HL-60 (cell line): ENCODE measurements at places on chromosomes 5 and 9.
A peak's percentile ranks its signal among the peaks of the same experiment; 100 is the strongest.

- DNase-seq: no peak
Measured at GRCh38 chr5:107817436-107817835, 146.7 kb upstream of the EFNA5 start.

DNA sequence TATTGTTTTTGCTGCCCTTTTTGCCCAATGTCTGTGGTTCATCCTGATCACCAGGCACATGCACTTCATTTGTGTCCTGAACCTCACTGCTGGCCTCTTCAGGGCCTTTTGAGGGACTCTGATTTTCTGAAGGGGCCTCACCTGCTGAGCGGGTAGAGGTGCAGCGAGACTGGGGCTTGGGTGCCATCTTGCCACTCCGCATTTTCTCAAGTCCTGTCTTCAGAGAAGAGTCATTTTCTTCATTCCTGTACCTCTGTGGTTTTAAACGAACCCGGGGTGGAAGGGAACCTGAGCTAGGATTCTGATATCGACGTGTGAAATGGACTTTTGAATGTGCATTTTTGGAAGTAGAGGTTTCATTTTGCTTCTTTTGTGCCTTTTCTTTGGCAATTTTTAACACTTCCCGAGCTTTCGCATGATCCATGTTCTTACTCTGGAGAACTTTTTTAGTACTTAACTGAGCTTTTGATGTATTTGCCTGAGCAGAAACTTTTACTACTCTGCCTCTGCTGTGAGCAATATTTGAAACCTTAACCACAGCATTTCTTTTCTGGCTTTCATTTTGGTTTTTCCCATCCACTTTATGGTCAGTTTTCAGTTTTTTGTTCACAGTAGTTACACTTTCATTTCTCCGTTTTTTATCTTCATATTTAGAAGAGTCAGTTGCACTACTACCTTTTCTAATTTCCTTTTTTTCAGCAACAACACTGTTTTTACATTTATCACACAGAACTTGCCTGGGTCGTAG lies 26.1 kb downstream of the PWWP2A start:
- no peak for DNase-seq

DNA sequence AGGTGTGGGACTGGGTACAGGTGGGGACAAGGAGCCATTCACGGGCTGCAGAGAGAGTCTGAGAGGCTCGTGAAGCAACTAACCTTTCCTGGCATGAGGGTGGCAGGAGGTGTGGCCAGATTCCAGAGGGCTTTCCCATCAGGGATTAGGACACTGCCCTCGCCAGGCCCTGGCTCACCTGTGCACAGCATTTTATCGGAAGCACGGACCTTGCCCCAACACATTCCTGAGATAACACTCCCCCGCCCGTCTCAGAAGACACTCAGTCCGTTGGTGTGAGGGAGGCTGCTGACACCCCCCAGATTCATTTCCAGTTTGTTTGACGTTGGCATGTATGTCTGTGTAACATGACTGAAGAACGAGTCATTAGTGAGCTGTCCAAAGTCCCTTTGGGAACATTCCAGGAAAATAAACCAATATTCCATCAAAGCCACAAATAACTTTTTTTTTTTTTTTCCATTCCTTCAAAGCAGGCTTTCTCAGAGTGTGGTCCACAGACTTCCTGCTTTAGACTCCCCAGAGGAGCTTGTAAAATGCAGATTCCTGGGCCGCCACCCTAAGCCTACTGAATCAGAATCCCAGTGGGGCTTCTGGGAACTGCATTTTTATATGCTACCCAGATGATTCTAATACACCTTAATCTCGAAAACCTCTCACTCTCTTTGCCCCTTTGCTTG lies 23.4 kb downstream of the WWC1 start:
- no peak for DNase-seq

- no peak for DNase-seq
Measured at GRCh38 chr9:129254566-129255287, 76.7 kb upstream of the IER5L start.

DNA sequence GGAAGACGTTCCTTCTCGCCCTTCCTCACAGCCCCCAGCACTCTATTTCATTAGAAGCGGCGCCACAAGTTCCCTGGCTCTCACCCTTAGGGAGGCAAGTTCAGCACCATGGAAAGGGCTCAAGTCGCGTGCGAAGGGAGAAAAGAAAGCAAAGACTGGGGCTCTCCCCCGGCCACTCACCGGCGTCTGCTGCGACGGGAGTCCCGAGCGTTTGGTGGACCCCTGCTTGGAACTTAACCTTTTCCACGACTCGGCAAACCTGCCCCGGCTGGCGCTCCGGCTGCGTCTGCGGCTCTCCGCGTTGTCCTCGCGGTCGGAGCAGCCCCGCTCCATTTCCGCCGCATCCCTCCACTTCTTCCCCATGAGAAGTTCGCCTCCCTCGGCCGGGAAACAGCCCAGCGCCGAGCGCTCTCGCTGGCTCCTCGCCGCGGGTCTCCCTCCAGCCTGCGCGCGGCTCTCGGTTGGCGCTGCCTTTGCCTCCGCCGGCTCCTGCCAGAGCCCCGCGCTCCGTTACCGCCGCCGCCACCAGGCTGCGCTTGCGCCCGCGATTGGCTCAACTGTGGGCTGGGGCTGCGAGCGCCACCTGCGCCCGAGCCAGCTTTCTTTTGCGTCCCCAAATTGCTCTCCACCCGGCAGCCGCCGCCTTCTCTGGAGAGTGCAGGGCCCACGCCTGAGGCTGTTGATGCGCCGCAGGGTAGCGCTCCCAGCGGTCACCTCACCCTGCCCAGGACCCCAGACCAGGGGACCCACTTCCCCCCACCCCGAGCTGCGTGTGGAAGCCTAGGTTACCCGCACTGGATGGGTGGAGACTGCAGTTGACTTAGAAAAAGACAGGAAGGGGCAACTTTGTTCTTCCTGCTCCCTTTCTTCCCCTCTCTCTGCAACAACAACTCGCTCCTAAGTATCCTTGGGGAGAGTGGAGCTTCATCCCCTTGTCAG lies 321.6 kb downstream of the CEMIP2 start:
- peak; percentile 54 for DNase-seq

DNA sequence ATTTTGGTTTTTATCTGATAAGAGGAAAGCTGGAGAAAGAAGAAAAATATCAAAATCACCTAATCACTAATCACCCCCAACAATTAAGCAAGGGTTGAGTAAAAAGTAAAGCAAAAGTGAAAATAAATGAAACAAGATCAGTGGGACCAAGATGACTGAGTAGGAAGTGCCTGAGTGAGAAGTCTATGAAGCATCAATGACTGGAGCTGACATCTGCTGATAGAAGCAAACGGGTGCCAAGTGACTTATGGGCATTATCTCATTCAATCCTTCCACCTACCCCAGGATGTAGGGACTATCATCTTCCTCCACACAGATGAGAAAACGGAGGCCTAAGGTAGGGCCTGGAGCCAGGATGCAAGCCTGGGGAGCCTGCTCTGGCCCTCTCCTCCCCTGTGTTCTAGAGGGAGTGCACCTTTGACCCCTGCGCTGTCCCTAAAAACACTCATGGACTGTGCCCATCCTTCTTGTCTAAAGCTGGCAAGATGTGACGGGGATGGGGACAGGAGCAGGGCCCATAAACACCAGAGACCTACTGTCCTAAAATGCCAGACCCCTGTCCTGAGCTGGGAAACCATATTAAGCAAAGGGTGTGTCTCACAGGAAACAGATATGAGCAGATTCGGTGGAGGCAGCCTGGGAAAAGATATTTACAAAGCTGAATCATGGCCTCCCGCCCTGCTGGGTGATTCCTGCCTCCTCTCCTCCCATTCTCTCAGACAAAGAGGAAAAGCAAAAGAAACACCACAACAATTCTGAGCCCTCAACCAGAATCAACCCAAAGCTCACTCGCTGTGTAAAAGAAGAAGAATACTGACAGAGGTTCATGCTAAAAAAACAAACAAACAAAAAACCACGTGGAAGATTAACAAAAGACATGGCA lies 116.0 kb downstream of the AUH start:
- DNase-seq: no peak

DNA sequence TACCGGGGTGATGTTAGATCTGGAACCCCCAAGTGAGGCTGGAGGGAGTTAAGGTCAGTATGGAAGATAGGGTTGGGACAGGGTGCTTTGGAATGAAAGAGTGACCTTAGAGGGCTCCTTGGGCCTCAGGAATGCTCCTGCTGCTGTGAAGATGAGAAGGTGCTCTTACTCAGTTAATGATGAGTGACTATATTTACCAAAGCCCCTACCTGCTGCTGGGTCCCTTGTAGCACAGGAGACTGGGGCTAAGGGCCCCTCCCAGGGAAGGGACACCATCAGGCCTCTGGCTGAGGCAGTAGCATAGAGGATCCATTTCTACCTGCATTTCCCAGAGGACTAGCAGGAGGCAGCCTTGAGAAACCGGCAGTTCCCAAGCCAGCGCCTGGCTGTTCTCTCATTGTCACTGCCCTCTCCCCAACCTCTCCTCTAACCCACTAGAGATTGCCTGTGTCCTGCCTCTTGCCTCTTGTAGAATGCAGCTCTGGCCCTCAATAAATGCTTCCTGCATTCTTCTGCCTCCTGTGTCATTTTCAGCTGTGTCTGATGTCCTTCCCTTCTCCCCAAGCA lies 2.3 kb upstream of the MYOZ3 start:
- no peak for DNase-seq

GRCh38 chr9:91951944-91952520 lies 2.0 kb upstream of the ROR2 start:
- peak; percentile 29 for DNase-seq

DNA sequence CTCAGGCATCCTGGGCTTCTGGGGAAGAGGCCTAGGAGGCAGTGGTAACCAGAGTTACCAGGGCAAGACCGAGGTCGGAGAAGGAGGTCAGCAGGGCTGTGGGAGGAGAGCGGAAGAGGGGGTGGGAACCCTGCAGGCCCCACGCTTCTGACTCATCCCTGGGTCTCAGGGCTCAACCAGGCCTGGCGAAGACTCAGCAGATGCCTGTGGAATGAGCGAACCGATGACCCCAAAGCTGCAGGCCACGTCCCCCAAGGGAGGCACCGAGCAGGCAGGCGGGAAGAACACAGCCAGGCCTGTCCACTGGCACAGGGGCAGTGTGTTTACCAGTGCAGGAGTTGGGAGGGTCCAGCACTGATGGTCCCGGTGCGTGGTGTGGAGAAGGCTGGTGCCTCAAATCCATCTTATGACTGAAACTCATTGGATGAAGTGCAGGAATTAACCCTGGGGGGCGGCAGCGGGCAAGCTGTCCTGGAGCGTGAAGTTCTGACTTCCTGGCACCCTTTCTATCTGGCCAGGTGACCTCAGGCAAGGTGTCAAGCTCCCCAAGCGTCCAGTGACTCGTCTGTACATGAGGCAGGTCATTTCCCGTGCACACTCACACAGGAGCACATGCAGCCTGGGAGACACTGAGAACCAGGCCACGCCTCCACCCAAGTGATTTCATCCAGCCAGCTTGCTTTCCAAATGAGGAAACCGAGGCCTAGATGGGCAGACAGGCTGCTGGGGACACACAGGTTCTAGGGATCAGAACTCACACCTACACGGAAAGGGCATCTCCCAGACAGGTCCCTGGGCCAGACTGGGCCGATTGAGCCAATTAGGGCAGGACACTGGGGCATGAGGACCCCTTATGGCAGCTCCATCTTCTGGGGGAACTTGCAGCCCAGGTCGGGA lies 69.1 kb downstream of the ADAMTS2 start:
- DNase-seq: no peak

GRCh38 chr5:100430268-100431195 lies 104.6 kb upstream of the FAM174A start:
- peak; percentile 8 for DNase-seq

DNA sequence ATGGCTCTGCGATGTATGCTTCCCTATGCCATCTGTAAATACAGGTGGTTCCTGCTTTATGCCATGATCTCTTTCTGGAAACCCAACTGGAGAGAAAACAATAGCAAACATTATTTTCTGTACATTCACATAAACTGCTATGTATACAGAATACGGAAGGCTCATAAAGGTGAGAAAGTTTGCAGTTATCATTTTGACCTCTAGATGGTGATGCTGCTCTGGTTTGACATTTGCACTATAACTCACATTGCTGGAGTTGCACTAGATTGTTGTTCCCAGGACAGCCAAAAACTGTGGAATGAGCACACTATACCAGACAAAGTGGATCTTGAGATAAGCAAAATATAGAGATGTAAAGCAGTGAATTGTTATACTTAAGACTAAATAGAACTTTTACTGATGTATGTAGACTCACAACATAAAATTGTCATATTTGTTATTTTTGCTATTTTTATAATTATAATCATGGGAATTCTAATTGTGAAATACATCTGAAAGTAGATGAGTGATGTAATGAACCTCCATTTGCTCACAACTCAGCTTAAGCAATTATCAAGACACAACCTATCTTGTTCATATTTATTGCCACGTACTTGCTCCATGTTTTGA lies 246.5 kb downstream of the PTPRD start:
- peak; percentile 2 for DNase-seq

DNA sequence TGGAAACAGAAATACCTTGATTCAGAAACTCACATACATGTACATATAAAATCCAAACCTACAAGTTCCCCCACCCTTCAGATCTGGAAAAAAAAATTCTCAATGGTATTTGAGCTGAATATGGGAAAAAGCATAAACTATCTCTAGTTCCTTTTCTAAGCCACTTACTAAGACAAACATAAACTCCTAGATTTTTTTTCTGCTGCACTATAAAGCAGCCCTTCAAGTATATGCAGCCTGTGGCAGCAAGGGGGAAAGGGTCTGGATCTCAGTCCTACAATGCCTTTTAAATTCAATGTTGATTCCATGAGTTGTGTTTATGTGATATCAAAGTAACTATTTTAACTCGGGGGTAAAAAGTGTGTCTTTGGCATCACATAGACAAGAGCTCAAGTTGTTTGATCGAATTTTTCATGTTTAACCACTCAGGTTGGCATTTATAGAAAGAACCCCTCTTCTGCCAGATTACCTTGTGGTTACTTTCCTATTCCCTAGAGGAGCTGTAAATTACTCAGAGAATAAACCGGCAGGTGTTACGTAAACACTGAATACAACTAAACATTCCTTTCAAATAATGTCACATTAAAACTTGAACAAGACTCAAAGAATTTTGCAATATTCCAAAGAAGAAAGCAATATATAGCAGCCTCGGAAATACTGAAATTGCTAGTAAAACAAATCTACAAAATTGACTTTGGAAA lies 91.8 kb upstream of the FER start:
- DNase-seq: no peak
